Spleen (tissue), 13 donors: ENCODE measurements at places on chromosomes 3 and 15. TPM values are rescaled to one million over a fixed set of nuclear protein-coding genes. Genes with fewer than 3 reads are reported as not detected.

DNA sequence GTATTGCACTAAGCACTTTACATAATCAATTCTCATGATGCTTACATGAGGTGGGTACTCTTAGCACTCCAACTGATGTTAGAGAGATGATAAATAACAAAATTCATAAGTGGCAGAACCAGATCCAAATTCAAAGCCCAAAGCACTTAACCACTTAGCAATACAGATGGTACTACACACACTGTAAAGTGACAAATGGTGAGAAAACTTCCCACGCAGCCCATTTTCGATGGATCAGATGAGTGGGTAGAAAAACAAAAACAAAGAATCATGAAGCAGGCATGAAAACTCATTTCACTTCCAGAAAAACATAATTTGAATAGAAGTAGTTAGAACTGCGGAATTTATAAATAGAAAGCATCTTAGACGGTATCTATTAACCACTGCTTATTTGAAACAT, 66.2 kb downstream of the FRMD4B start:
- no peak for DNase-seq

- no peak for DNase-seq
Observed at GRCh38 chr3:150825916-150826377, 63.0 kb upstream of the SIAH2 start.

DNA sequence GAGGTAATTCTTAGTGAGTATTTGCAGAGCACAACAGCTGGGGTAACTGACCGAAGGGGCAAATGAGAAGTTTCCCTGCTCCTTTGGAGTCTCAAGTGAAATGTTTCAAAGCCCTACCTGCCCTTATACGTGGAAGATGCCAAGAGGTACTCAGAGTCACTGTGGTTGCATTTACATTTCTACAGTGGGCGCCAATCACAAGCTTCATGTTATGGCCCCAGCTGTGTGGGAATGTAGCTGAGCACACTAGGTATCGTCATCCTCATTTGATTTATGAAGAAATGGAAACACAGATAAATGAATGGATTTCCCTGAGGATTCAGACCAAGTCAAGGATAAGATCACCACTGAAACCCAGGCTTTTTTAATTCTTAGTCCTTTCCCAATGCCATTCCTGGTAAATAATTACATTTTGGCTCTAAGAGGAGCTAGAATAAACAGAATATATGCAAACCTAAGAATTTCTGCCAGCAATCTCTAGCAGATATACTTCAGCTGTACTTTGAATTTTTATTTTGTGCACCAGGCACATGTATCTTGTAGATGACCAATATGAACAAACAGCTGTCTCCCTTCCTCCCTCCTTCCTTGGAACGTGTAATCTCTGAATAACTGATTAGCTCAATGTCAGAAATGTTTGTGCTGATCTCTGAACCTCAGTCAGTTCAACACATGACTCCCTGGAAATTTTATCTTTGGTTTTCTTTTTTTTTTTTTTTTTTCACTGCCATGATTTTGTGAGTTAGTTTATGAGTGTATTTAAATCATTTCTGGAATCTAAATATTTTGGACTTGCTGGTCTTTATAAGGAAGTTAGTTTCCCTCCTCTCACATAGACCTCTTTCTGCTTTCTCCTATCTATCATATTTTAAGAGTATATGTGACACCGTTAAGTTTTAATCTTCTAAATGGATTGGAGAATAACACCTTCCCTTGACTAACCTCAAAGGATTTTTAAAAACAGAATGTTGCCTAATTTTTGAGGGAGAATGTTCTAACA, 69.2 kb downstream of the MAP2K5 start:
- DNase-seq = no peak

FETUB gene
- not detected for polyA plus RNA-seq

- peak; percentile 73 for DNase-seq
Observed at GRCh38 chr15:40290918-40291574, 8.2 kb upstream of the ANKRD63 start.

TRANK1 gene
- polyA plus RNA-seq = 6.1 TPM

DNA sequence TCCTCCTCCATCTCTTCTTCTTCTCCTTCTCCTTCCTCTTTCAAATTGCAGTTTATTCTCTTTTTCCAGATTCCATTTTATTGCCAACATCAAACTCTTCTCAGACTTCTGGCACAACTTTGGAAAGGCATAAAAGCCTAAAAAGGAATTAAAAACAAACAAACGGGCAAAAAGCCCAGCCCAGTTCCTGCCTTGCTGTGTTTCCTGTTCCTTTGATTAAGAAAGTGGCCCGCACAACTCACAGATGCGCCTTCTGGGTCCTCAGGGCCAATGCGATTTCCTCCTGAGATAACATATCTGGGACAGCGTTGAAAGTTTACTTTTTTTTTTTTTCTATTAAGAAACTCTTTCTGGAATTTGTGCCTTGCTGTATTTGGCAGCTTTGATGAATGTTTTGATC, 158.7 kb upstream of the UBE3A start:
- DNase-seq = no peak

GRCh38 chr3:159899166-159899565, 89.5 kb upstream of the IL12A start:
- no peak for DNase-seq

DNA sequence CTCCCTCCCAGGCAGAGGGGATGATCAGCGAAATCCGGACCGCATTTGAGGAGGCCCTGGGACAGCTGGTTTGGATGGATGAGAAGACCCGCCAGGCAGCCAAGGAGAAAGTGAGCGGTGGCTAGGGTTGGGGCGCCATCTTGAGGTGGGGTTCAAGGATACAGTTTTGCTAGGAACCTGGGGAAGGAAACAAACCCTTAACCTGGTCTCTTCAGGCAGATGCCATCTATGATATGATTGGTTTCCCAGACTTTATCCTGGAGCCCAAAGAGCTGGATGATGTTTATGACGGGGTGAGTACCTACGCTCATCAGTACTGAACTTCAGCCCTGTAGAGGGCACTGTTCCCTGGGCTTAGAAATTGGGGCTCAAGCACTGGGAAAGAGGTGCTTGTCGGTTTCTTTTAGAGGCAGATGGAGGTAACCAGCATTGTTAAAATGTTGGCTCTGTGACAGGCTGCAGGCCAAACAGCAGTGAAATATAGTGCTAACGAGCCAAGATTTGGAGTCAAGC, 9.6 kb upstream of the PSMD2 start:
- no peak for DNase-seq

CHST13 gene
- 0.26 TPM for polyA plus RNA-seq

DNA sequence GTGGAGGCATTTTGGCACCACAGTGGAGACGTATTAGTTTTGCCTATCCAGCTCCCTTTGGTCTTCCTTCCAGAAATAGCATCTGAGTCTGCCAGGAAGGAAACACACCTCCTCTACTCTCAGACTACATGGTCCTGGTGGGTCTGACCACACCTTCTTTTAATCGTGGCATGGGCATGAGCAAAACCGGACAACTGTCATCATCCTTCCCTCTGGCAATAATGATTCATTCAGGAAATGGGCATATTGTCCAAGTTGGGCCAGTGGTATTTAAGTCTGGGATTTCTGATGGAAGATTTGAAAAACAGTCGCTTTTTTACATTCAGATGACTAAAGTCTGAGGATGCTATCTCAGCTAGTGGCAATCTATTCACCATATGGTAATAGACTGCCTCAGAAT, 601.0 kb upstream of the ADAMTS9 start:
- DNase-seq = no peak

WNT5A gene
- polyA plus RNA-seq = 1.7 TPM

- no peak for DNase-seq
Observed at GRCh38 chr3:89932882-89933281, 825.5 kb downstream of the EPHA3 start.

DLL4 gene
- 5.0 TPM for polyA plus RNA-seq
